Memory B cell (primary cell): ENCODE measurements at places on chromosomes 1 and 21.

GRCh38 chr1:233393084-233393840 lies 65.7 kb downstream of the MAP3K21 start:
- no peak for DNase-seq

DNA sequence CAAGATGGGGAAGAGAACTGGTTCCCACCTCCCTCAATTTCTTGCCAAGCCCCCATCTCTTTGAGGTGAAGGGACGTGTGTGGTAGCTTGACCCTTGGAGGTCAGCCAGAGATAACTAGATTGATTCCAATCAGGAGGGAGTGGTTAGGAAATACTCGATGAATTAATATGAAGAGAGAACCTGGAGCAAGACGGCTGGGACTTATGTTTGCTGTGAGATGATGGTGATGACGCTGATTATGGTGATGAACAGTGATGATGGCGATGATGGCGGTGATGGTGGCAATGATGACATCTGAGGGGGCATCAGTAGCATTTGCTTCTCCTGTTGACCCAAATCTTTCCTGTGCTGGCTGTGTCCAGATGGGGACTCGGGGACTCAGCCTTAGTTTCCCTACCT lies 724 bp downstream of the PADI1 start:
- DNase-seq: no peak

- DNase-seq: no peak
These were observed 7.6 kb upstream of the C1orf21 start for GRCh38 chr1:184379111-184379752.

DNA sequence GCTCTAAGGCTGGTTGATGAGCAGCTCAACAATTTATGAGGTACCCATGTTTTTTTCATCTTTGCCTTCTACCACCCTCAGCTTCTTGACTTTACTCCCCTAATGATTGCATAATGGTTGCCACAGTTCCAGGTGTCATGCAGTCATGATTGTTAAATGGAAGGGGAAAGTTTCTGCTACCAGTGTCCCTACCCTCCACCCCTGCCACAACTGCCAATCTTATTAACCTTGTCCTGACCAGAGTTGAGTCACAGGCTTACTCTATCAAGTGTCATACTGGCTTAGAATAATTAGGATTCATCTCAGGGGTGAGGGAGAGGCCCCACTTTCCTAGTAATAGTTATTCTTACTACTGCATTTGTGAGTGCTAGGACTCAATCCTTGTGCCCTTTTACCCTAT lies 7.9 kb upstream of the FUBP1 start:
- no peak for DNase-seq

- no peak for DNase-seq
These were observed at the start of gene WNT9A for GRCh38 chr1:227947676-227948492. Gene WNT9A, minus strand, starts transcription at chr1:227947932. Its CDS starts 45 bp downstream, at chr1:227947887.

- no peak for DNase-seq
These were observed 85.8 kb upstream of the ZNF648 start for GRCh38 chr1:182147136-182147820.

DNA sequence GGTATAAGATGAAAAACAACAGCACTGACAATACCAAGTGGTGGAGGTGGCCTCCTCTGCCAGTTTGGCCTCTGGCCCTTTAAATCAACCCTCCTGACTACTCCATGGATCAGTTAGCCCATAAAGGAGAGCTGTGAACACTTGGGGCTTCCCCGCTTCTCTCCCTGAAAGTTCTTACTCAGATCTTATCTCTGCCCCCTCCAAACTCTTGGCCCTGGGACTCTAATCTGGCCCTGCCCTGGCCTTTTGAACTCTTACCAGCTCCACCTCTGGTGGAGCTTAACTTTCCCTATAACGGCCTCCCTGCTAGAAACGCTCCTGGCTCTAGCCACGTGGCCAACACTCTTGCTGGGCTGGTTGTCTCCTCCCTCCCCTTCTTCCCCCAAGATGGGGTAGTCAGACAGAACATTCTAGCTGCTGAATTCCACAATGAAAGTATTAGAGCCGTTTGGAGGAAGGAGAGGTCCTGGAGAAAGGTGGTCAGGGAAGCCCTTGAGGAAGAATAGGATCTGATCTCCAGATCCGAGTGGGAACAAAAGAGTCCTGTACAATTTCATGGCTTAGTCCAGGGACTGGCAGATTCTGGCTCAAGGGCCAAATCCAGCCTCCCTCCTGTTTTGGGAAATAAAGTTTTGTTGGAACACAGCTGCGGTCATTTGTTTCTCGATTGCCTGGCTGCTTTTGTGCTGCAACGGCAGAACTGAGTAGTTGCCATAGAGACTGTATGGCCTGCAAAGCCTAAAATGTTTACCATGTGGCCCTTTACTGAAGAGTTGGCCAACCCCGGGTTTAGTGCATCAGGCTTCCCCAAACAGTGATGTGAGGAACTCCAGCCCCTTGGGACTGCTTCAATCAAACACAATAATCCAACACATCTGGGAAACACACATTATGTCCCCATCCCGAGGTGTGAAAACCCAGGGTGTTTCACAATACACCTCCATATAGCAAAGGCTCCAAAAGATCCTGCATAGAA lies 9.5 kb upstream of the PIGR start:
- DNase-seq: no peak
